ENCODE measurements at places on chromosomes 7 and 10. TPM values are rescaled to one million over a fixed set of nuclear protein-coding genes. Genes with fewer than 3 reads are reported as not detected.
A peak's percentile ranks its signal among the peaks of the same experiment; 100 is the strongest.

Gene PRKAR2B
- total RNA-seq: 6.9 TPM

- peak; percentile 22 for DNase-seq
Observed at GRCh38 chr7:112383671-112384417, 66.4 kb upstream of the IFRD1 start.

DNA sequence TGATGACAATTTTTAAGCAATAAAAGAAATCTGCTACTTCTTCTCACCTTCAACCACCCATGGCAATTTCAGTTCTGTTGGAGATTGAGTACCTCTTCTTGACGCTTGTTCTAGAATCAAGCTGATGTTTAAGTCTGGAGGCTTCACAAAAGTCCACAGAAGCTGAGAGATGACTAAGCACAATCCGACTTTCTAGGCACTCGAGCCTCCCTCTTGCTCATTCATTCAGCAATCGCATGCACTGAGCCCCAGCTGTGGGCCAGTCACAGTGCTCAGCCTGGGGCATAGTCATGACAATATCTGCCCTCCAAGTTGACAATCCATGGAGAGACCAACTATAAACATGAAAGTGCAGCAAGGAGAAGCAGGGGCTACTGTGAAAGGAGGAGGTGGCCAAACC lies 103.2 kb downstream of the IPMK start:
- no peak for DNase-seq

DNA sequence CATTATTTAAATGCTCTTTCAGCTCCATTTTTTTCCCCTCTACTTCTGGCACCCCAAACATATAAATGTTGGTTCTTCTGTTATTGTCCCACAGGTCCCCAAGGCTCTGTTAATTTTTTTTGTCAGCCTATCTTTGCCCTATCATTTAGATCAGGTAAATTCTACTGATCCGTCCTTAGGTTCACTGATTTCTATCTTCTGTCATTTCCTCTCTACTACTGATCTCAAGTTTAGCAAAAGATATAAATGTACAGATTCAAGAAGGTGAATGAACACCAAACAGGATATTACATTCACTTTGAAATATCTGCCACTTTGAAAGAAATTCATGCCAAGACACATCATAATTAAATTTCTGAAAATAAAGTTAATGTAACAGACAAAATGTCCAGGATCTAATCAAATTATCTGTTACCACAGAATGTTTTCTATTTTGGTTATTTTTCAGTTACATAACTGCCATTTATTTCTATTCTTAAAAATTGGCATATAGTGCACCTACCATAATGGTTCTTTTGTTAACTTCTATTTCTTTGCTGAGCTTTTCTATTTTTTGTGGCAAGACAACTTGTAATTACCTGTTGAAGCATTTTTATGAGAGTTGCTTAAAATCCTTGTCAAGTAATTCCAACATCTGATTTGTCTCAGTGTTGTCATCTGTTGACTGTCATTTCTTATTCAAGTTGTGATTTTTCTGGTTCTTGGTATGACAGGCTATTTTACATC lies 12.1 kb upstream of the CUBN start:
- DNase-seq: no peak

GRCh38 chr7:130396109-130396508 lies 15.8 kb downstream of the CPA1 start:
- DNase-seq: no peak
